ENCODE measurements at places on chromosomes 2 and 18.

- no peak for DNase-seq
These were observed 134.7 kb downstream of the RIF1 start for GRCh38 chr2:151544449-151544848.

DNA sequence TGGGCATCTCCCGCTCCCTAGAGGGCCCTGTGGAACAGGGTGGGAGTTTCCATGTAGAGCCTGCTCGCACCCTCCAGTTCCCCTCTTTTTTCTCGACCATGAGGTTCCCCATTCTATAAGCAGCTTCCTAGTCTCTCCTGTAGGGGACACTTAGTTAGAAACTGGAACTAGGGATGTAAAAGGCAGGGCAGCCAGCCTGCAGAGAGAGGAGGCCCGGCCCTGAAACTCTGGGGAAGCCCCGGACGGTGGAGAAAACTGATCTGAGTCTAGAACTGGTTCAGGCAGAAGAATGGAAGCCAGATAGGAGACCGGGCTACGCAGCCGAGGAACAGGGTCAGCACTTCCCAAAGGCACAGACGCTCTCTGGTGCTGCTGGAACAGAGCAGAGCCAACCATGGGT, 51.6 kb upstream of the ATG16L1 start:
- DNase-seq = no peak

GRCh38 chr2:121186261-121186660, 98.7 kb downstream of the TFCP2L1 start:
- no peak for DNase-seq

GRCh38 chr2:102848366-102848839, 86.6 kb downstream of the TMEM182 start:
- DNase-seq = no peak

DNA sequence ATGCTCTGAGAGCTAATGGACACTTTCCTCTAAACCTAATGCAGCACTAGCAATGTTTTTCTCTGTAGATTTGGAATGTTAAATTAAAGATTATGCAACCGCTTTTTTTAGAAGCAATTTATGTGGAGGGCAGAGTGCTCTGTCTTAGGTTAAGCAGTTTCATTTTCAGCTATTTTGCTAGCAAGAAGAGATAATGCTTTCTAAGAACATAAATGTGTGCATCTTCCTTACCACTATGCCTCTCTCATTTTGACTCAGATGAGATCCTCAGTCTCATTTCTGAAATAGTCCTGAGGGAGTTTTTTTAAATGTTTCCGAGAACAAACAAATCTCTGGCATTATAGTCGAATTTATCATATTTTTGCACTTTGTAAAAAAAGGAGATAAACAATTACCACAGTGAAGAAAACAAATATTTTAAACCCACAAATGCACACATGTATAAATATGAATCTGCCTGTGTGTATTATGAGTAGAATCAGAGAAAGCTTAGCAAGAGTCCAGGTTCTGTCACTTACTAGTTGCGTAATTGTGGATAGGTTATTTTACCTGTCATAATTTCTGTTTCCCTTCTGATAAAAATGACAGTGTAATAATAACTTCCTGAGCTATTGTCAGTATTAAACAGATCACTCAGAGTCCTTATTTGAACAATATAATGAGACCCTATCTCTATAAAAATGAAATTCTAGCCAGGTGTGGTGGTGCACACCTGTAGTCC, 207.7 kb upstream of the CRIM1 start:
- no peak for DNase-seq

Measured in activated T-helper 1 cell treated with anti-CD3 and anti-CD28 coated beads, Interleukin-2, amount 50 U/mL, for 16 hours (primary cell).